Inflammatory macrophage treated with lipopolysaccharide for 4 hours (primary cell): ENCODE measurements at places on chromosomes 7 and 10.
A peak's percentile ranks its signal among the peaks of the same experiment; 100 is the strongest.

- peak; percentile 61 for DNase-seq
Measured at GRCh38 chr7:37833107-37833817, 15.1 kb upstream of the NME8 start.

DNA sequence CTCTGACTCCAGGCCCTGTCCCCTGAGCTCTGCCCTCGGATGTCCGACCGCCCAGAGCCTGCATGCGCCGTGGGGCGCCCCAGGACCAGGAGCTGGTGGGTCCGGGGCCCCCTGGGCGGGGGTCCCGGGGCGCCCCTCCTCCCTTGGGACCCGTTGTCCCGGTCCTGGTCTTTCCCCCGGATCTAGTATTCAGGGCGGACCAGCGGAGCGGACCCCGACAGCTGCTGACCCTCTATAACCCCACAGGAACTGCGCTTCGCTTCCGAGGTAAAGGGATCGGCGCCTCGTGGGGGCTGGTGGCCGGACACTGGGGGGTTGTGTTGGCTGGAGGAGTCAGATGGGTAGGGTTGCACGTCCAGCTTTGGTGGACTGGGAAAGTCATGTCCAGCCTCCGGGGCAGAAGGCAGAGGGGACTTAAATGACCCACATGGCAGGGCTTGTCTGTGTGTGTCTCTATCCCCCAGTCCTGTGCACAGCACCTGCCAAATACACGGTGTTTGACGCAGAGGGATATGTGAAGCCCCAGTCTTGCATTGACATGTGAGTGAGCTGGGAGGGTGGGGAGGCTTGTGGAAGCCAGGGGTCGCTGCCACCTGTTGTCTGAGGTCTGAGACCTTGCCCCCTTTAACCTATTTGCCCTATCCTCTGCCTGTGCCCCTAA is 520 bp downstream of the MOSPD3 start:
- no peak for DNase-seq

DNA sequence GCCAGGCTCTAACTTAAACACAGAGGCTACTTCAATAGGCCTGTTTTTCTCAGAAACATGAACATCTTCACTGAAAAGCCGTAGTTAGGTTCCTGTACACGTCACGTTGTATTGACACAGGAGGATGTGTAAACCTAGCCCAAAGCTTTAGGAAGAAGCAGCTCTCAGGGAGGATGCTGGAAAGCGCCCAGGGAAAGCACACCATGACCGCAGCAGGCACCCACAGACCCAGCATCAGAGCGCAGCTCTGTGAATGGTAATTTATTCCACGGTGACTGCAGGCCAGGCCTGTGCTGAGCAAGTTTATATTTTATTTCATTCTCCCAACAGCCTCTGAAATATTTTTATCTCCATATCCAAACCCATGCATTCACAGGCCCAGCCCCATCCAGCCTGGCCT is 51.1 kb downstream of the ASB13 start:
- DNase-seq: no peak

- no peak for DNase-seq
Measured at GRCh38 chr10:132115732-132116131, 50.0 kb downstream of the JAKMIP3 start.

DNA sequence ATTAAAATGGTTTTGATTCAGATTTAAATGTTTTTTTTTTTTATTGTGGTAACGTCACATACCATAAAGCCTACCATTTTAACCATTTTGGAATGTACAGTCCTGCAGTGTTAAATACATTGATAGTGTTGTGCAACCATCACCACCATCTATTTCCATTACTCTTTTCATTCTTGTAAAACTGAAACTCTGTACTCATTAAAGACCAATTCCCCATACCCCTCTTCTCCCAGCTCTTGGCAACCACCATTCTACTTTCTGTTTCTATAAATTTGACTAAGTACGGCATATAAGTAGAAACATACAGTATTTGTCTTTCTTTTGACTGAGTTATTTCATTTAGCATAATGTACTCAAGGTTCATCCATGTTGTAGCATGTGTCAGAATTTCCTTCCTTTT is 96.2 kb downstream of the EXOC4 start:
- DNase-seq: peak; percentile 49

DNA sequence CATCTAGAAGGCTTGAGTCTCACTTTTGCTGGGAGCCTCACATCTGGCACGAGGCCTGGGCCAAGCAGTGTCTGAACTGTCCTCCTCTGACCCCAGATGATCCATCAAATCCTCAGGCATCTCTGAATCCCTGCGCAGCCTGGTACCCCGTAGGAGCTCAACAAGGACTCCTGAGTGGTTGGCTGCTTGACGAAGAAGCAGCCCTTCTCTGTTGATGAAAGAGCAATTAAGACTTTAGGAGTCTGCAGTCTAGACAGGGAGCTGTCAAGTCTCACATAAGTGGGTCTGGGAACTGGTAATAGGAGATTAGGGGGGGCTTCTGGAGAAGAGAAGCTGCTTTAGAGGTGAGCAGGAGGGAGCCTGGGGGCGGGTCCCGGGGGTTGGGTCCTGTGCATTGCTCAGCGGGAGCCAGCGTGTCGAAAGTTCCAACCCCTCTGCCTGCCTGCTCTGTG is 326.0 kb downstream of the RPS24 start:
- no peak for DNase-seq

DNA sequence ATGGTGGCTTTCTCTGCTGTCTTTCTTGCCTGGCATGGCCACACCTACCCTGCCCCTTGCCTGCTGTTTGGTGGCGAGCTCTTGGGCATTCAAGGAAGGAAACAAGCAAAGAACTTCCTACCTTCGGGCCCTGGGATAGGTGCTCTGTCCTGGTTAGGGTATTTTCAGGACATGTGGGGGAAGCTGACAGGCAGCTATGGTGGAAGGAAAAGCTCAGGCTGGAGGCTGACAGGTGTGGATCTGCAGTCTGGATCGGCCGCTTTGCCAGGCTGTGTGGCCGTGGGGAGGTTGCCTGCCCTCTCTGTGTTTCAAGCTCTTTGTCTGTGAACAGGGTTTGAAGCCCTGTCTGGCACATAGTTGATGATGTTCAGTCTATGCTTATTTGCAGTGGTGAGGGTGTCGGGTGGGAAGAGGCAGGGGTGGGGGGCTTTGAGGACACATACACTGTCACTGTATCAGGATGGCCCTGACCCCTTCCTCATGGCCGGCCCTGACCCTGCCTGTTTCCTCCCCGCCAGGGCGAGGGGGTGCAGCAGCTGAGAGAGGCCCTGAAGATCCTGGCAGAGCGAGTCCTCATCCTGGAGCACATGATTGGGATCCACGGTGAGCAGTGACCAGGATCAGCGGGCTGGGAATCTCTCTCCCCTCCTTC is 73.7 kb downstream of the MYL10 start:
- DNase-seq: no peak

DNA sequence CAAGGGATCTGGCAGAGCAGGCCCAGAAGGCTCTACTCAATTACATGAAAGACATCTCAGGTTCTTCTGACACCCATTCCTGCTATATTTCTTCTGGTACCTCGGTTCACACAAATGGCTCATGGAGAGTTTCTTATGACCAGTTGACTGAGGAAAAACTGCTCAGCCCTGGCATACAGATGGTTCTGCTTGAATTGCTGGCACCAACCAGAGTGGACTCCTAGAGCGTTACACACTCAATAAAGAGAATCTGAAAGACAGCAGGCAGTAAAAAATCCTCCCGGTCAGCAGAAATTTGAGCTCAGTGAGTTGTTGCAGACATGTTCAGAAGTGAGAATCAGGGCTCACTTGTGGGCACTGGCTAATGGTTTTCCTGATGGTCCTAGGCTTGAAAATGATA is 434.4 kb downstream of the TCERG1L start:
- DNase-seq: no peak
